ENCODE measurements at places on chromosomes 5 and 9.

DNA sequence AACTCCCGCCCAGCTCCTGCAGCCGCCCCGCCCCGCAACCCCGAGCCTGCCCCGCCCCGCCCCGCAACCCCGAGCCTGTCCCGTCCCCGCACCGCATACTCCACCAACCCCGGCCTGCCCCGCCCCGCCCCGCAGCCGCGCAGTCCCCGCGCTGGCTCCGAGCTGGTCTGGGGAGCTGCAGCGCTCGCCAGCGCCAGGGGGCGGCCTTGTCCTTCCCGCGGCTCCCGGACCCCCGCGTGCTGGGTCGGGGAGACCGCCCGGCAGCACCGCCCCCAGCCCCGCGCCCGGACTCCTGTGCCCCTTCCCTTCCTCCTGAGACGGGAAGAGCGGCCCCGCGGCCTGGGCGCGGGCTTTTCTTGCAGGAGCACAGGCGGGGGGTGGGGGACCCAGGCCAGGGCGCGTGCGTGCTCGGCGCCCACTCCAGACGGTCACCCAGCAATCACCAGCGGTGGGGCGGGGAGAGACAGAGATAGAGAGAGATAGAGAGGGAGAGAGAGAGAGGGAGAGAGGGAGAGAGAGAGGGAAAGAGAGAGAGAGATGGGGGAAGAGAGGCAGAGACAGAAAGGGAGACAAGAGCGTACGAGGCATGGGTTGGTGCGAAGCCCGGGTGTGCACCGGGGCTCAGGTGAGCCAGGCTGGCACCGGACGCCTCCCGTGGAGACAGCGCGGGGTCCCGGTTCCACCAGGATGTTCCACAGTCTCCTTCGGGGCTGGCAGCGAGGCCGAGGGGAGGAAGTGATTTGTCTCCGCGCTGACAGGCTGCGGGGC is 14.7 kb upstream of the TMEM250 start:
- peak; percentile 92 for DNase-seq

- DNase-seq = no peak
Observed at GRCh38 chr5:77987331-77987730, 211.2 kb upstream of the TBCA start.

- DNase-seq = no peak
Observed at GRCh38 chr5:127854520-127854919, 151.3 kb downstream of the CCDC192 start.

DNA sequence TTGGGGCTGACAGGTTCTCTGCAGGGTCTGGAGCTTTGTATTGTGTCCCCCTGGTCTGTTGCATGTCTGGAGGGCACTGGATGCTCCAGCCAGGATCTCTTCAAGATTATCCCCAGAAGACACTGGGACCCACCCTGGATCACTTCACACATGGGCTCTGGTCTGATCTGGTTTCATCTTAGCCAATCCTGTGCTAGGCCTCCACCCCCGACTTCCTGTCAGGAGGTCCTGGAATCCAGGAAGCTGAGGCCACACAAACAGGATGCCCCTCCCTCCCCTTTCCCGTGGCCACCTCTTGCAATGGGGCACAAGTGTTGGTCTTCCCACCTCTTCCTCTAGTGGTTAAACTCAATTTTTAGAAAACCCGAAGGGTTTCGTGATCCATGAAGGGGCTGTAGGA is 242.6 kb upstream of the MVB12B start:
- DNase-seq = no peak

GRCh38 chr9:68983522-68984424 is 30.1 kb downstream of the PRKACG start:
- no peak for DNase-seq

- DNase-seq = no peak
Observed at GRCh38 chr5:142873831-142874230, 103.7 kb downstream of the ARHGAP26 start.

GRCh38 chr9:98248737-98249474 is 6.5 kb downstream of the TBC1D2 start:
- DNase-seq = no peak

DNA sequence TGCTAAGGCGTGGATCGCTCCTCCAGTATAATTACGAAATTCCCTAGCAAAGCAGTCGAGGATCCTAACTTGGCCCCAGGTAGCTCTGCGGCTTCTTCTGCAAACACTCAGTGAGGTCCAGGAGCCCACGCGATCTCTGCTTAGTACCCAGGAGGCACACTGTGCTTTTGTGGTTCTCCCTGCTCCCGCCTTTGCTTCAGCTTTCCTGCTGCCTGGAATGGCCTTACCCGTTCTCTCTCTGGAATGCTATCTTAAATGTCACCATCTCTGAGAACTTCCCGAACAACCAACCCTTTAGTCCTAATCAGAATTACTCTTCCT is 639 bp downstream of the INVS start:
- peak; percentile 22 for DNase-seq

DNA sequence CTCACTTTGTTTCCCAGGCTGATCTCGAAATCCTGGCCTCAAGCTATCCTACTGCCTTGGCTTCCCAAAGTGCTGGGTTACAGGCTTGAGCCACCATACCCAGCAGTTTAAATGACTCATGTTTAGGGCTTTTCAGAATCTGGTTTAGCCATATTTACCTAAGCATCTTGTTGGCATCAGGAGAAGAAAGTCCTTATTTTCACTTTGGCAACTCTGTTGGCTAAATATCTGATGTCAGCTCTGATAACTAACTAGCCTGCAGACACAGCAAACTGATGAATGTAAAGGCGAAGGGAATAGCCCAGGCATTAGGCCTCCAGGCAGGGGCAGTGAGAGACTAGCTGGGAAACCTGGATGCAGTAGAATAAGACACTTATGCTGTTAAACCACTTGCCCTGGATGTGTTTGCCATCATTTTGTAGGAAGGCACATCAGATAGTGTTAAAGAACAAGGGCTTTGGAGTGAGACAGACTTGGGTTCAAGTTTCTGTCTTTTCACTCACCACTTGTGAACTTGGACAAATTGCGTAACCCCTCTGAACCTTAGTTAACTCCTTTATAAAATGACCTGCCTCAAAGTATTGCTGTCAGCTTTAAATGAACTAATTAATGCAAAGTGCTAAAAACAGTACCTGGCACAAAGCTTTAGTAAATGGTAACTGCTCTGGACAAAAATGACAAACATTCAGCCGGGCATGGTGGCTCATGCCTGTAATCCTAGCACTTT is 34.7 kb upstream of the GARNL3 start:
- no peak for DNase-seq

- no peak for DNase-seq
Observed at GRCh38 chr5:57166276-57166675, 7.6 kb upstream of the GPBP1 start.

DNA sequence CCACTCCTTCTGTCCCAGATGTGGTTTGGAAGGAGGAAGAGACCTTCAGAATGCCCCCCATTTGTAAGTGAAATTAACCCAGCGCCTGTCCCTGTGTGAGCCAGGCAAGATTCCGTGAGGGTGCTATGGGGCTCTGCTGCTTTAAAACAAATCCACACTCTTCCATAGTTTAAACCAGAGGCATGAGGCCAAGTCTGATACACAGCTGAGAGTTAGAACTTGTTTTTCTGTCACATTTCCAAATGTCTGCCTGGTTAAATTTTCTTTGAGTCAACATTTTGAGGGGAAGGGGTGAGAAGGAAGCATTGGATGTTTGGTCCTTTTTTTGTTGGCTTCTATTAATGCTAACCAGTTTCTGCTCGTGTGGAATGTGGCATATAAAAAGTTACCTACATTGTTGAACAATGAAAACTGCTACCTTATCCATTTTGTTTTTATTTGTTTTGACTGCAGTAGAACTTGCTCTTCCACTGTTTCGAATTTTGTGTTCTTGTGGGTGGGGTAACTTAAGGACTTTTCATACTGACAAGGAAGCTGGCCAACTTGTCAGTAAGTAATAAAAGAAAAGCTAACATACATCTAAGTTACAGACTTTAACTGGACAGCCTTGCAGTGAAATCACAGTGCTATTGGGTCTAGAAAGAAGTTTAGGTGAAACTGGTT is 12.9 kb downstream of the RGMB start:
- DNase-seq = no peak

Measured in iPS-NIHi11 (cell line).